ENCODE measurements at places on chromosomes 5 and 9.

GRCh38 chr5:102720969-102721368, 34.1 kb upstream of the PAM start:
- no peak for DNase-seq

- no peak for DNase-seq
Measured at GRCh38 chr5:32523625-32524024, 61.7 kb upstream of the SUB1 start.

- DNase-seq = no peak
Measured at GRCh38 chr5:109888989-109889388, 199.3 kb downstream of the MAN2A1 start.

- no peak for DNase-seq
Measured at GRCh38 chr9:38478211-38478610, 54.0 kb upstream of the IGFBPL1 start.

DNA sequence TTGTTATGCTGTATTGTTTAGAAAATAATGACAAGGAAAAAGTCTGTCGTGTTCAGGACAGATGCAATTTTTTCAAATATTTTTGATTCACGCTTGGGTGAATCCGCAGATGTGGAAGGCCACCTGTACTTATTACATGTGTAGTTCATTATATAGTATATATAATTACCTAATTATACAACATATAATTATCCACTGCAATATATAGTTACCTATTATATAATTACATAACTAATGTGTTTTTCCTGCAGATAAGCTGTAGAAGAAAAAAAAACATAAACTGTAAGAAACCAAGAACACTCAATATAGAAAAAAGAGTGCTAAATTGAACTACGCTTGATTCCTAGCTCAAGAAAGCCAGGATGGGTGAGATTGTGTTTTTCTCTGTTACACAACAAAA, 93.6 kb upstream of the RANBP3L start:
- DNase-seq = no peak

Data from right kidney (tissue), 9 donors.